ENCODE measurements at places on chromosomes 6 and 20.

- DNase-seq: no peak
Measured at GRCh38 chr20:56857950-56858349, 228.8 kb downstream of the TFAP2C start.

GRCh38 chr6:131292145-131292938 lies 157.1 kb downstream of the AKAP7 start:
- no peak for DNase-seq

DNA sequence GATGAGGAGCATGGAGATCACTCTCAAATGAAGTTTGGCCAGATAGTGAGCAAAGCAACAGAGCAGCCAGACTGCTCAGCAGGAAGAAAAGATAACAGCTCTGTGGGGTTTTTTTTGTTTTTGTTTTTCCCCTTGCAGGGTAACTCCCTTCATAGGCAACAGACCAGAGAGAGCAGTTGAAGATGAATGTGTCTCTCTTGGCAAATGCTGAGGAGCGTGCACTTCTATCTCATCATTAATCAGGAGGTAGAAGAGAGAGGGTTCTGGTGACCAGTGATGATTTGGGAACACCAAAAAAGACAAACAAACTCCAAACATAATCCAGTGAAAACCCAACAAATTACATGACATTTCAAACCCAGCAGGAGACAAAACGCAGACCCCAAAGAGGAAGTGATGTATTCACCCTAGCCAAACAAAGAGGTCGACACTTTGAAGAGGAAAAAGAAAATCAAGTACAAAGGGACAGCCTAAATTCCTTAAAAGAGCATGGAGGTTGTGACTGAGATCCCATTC lies 66.2 kb upstream of the RREB1 start:
- no peak for DNase-seq

DNA sequence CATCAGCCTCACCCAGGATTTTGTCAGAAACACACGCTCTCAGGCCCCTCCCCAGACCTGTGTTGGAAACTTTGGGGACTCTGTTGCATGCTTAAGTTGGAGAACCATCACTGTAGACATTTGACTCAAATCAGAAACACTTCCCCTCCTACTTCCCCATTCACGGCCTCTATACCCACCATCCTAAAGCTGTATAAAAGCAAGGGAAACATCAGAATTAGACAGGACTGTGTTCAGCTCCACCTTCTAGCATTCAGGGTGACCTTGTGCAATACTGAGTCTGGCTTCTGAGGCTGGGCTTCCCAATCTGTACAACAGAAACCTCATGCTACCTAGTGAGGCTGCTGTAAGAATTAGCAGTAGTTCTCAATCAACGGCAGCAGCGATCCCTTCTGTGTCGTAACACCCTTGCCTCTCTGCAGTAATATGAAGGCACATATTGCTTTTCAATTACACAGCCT lies 252.3 kb downstream of the LY86 start:
- no peak for DNase-seq

- DNase-seq: peak; percentile 89
Measured at GRCh38 chr6:83192871-83193746, at the start of the genes PGM3 and RWDD2A. PGM3 (minus strand) TSS chr6:83193265; CDS start chr6:83191012, 2,253 bp downstream. RWDD2A (plus strand) TSS chr6:83193357; CDS start chr6:83194452, 1,095 bp downstream.

DNA sequence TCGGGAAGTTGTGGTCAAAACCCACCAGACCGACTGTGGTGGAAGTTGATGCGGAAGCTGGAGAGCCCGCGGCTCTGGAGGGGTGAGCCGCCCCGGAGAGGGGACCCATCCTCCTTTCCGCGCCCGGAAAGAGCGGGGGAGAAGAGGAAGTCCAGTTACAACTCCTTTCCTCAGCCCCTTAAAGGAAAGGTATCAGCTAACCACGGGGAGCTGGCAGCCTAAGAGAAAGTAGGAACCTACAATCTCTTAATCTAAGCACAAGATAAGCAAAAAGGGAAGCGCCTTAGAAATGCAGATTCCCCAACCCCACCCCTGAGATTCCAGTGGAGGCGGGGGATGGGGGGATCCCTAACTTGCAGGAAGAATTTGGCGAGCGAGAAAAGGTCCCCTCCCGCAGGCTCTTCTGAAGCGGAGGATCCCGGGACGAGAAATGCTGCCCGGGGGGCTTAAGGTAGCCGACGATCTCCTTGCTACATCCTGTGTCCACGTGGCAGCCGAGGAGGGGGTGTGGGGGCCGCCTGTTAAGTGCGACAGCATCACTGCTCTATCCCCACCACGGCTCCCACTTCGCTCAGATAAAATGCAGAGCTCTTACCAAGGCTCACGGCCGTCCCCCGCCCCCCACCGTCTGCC lies 87.5 kb downstream of the ZFP64 start:
- no peak for DNase-seq

DNA sequence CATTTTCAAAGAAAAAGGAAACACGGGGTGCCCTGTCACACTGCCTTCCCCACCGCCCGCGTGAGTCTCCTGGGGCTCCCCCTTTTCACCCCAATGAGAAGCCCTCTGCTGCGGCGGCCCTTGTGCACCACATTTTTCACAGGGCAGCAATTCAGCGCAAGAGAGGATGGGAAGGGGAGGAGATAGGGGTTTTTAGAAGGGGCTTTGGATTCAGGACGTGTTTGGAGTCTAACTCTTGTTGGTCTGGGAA lies 726 bp upstream of the ARFGEF3 start:
- DNase-seq: no peak

GRCh38 chr20:37202267-37202943 lies 23.1 kb upstream of the MROH8 start:
- no peak for DNase-seq

- no peak for DNase-seq
Measured at GRCh38 chr6:105642708-105643107, 239.8 kb upstream of the PREP start.
